ENCODE measurements at places on chromosomes 11 and 22. TPM values are rescaled to one million over a fixed set of nuclear protein-coding genes. Genes with fewer than 3 reads are reported as not detected.

GRM5 gene
- total RNA-seq: under 0.01 TPM

APLNR gene
- total RNA-seq: not detected

OOSP1 gene
- not detected for total RNA-seq

APOA5 gene
- total RNA-seq: not detected

SLC22A12 gene
- not detected for total RNA-seq

TMPRSS6 gene
- total RNA-seq: not detected

OLFML1 gene
- 22.8 TPM for total RNA-seq

ANO3 gene
- total RNA-seq: 5.1 TPM

JHY gene
- total RNA-seq: 2.1 TPM

Measured in fibroblast of lung (primary cell).